Activated gamma-delta T cell (primary cell): ENCODE measurements at places on chromosomes 4 and X.

DNA sequence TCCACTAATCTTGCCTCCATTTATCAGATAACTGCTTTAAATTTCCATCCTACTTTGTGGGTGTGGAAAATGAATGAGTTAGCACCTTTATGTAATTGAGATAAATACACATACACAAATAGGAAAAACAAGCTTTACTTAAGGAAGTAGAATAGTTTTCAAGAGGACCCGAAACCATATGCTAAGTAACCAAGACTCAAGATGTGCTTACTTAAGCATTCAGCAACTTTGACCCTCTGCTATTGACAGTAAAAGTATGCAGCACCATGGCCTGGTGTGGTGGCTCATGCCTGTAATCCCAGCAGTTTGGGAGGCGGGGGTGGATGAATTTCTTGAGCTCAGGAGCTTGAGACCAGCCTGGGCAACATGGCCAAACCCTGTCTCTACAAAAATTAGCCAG lies 29.9 kb downstream of the RNF175 start:
- DNase-seq: no peak

DNA sequence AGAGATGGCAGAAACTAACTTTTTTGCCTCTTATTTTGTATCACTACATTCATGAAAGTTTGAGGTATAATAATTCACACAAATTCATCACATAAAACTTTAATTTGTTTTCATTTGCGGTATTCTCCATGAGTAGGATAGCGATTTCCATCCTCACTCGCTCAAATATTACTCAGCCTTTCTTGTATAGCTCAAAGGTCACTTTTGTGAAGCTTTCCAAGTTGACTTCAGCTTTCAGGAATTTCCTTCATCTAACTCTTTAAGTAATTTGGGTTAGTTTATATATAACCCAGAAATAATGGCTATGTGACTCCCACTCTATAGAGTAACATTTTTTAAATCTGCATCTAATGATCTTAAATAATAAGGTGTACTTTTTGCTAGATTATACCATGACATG lies 314.4 kb downstream of the IL1RAPL1 start:
- DNase-seq: no peak

DNA sequence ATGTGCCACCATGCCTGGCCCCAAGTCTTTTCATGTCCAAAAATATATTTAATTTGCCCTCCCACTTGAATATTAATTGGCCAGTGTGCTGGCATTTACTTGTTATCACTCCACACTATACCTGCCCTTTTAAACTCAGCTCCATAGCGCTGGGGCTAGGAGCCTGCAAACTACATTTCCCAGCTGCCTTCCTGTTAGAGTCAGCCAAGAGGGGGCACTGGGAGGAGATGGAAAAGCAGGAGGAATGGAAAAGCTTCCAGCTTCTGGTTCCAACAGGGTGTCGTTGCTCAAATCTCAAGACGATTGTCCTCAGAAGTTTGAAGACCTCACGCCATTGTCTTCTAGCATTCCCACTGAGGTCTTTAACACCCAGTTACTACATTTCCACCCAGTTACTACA lies 315.5 kb downstream of the BCOR start:
- DNase-seq: no peak

GRCh38 chr4:47194036-47194737 lies 162.8 kb downstream of the GABRB1 start:
- DNase-seq: no peak

DNA sequence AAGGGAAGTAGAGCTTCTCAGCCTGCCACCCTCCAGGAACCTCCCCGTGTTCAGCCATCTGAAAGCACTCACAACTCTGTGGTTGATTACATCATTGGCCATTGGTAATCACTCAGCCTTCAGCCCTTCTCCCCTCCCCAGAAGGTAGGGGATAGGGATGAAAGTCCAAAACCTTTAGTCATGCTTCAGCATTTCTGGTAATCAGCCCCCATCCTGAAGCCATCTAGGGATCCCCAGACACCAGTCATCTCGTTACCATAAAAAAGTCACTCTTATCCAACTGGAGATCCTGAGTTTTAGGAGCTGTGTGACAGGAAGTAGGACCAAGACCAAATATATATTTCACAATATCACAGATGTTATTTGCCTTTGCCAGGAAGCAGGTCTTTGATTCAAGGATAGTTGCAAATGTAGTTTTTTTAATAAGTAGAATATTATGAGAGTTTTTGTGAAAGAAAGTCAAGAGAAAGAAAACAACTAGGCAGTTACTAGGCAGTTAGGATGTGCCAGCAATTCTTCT lies 364.6 kb upstream of the NOCT start:
- no peak for DNase-seq

DNA sequence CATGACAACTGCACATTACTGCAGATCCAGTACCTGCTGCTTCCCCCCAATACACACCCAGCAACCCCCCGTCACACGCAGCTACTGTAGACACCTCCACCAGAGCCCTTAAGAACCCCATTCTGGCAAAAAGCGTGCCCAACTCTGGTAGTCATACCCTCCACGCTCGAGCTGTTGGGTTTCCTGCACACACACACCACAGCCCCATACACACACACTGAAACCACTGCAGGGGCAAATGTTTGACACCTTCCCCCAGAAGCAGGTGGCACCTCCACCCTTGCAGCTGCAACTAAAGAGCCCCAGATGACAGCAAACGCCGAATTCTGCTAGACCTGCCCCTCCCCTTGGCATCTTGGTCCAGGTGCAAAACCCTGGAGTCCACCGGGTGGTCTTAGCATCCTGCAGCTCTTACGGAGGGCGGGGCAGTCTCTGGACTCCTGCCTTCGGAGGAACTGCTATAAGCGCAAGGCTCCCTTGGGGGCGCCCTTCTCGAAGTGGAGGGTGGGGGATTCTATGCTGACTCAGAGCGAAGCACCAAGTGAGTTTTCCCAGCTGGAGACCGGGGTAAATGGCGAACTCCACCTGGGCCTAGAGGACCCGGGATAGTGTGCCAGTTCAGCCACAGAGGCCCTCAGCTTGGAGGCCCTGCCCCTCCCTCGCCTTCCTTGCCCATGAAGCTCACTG lies 1.5 kb downstream of the FRMPD3 start:
- DNase-seq: no peak

DNA sequence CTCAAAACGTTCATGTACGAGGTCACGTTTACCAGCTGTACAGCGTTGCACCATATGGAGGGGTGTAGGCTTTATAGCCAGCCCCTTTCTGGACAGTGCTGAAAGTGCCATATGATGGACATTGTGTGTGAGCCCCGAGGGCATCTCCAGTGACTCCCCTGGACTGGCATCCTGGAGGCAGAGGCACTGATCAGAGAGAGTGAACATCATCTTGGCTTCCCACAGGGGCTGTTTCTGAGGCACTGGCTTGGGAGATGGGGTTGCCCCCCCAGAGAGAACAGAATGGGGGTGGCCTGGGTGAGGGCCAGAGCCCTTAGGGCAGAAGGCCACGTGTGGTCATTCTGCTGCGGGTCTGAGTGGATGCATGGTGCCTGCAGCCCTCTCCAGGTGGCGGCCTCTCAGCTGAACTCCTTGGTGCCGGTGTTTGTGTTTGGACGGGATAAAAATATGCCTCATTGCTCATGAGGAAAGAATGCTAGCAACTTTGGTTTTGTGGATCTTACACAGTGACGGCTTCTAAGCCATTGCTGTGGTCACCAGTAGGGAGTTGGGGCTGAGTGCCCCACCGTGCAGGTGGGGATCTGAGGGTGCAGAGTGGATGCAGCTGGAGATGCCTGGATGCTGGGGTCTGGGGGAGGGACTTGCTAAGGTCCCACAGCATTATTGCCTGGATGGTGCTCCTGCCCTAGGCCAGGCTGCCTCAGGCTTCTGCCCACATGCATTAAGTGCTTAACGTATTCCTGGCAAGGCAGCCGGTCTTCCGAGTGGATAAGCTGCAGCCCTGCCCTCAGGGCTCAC lies 3.4 kb downstream of the WFS1 start:
- DNase-seq: no peak

GRCh38 chr4:11475871-11476270 lies 47.2 kb upstream of the HS3ST1 start:
- DNase-seq: no peak

- DNase-seq: no peak
These were observed 12.4 kb downstream of the NSD2 start for GRCh38 chr4:1883583-1883982.

GRCh38 chr4:74335341-74336021 lies 27.2 kb downstream of the EPGN start:
- DNase-seq: no peak

DNA sequence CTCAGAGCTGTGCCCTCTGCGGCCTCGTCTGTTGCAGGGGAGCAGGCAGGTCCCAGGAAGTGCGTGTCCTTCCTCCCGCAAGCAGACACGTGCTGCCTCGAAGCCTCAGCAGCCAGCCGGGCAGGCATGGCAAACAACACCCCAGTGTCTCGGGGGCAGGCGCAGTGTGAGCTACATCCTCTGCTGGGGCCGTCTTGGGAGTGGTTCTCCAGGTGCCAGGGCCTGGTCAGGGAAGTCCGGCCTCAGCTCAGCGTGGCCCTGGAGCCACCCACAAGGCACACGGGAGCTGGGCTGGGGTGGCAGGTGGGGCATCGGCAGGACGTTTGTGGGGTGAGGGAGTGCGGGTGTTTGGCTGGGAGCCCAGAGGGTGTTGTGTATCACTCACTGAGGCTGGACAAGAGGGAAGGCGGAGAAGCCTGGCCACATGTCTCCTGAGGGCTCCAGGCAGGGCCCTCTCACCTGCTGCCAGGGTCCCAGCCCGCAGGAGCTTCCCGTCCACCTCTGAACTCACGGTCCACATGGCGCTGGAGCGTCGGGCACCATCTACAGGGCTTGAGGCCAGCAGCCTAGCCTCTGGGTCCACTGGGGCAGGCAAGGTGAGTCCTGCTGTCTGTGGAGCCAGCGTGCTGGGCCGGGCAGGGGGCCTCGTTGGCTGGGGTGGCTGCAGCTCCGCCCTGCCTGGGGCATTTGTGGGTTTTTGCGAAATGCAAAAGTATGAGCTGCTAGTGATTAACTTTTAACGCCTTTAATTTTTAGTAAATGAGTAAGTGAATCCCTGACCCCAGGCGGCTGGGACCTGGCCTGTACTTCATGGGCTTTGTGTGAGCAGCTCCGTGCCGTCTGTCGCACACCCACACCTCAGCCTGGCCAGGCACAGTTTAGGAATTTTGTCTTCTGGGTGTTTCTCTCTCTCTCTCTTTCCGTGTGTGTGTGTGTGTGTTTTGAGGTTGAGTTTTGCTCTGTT lies 17.3 kb upstream of the UVSSA start:
- DNase-seq: peak; percentile 58

DNA sequence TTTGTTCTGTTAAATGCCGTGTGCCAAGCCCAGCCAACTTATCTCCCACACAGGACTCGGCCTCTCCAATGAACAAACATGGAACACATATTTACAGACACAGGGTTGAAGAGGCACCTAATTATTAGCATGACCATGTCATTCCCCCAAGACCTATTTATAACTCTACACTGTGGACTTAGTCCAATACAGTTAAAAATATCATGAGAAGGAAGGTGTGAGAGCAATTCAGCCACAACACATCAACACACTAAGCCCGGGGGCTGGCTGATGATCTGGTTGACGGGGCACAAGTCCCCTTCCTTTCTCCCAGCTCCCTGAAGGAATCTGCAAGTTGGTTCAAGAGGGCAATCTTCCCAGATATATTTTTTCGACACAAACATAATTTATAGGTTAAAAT lies 28.1 kb downstream of the MANBA start:
- no peak for DNase-seq
